ENCODE measurements at places on chromosomes 3 and 15.

GRCh38 chr15:83698294-83698693 is 44.4 kb downstream of the ADAMTSL3 start:
- no peak for ATAC-seq

GRCh38 chr3:160001148-160001760 is 12.6 kb downstream of the IL12A start:
- no peak for ATAC-seq

- no peak for ATAC-seq
These were observed 301.2 kb downstream of the MECOM start for GRCh38 chr3:169362301-169362700.

GRCh38 chr3:35678643-35679161 is 39.4 kb downstream of the ARPP21 start:
- ATAC-seq = no peak

DNA sequence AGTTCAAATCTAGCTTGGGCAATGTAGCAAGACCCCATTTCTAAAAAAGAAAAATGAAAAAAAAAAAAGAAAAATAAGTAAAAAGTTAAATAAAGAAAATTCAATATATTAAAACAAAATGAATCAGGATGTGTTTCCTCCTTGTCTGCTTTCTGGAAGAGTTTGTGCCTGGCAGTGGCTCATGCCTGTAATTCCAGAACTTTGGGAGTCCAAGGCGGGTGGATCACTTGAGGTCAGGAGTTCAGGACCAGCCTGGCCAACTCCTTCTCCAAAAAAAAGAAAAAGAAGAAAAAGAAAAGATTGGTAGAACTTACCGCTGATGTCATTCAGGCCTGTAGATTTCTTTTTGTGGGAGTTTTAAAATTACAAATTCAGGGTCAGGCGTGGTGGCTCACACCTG is 36.8 kb downstream of the DAG1 start:
- no peak for ATAC-seq

- ATAC-seq = peak; percentile 31
These were observed 1.1 kb downstream of the HEG1 start for GRCh38 chr3:125054449-125055329.

GRCh38 chr3:154131830-154132229 is 10.6 kb downstream of the ARHGEF26 start:
- ATAC-seq = no peak

GRCh38 chr3:196604548-196604947 is 34.9 kb upstream of the NRROS start:
- peak; percentile 47 for ATAC-seq

DNA sequence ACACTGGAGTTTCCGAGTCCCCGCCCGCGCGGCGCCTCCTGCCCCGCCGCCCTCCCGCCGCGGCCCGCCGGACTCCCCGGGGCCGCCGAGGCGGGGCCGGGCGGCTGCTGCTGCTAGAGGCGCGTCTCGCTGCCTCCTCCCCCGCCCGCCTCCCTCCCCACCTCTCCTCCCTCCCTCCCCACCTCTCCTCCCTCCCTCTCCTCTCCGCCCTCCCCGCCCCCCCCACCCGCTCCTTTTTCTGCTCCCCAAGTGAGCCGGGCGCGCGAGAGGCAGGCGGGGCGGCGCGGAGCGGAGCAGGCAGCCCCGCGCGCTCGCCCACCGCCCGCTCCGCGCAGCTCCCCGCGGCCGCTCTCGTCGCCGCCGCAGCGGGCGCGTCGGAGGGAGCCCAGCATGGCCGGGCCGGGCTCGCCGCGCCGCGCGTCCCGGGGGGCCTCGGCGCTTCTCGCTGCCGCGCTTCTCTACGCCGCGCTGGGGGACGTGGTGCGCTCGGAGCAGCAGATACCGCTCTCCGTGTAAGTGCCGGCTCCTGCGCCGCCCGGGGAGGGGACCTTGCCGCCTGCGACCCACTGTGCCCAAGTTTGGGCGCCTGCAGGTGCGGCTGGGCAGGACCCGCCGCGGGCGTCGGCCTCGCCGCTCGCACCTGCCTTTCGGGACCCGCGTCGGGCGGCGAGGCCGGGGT is at the start of gene CACNA2D3:
Gene CACNA2D3, plus strand, starts transcription at position 229 of the 679 bp plus-strand sequence.
- no peak for ATAC-seq

- no peak for ATAC-seq
These were observed 30.7 kb downstream of the NBEAL2 start for GRCh38 chr3:47010111-47010712.

DNA sequence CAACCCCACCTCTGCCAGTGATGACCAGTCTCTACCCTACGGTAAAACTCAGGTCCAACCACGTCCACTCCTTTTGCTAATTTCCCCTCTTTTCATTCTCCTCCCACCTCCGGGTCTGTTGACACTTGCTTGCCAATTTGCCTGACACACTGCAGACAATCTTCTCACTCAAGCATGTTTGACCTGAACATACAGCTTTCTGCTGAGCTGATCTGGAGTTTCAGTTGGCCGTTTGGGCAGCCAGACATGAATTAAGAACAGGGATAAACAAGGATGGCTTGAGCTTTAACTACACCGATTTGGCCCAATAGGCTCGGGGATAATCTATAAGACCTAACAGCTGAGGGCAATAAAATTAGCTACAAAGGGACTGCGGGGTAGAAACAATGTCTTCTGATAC is 758.6 kb upstream of the CFAP20DC start:
- no peak for ATAC-seq

GRCh38 chr3:5314897-5315296 is 127.4 kb downstream of the EDEM1 start:
- ATAC-seq = no peak

DNA sequence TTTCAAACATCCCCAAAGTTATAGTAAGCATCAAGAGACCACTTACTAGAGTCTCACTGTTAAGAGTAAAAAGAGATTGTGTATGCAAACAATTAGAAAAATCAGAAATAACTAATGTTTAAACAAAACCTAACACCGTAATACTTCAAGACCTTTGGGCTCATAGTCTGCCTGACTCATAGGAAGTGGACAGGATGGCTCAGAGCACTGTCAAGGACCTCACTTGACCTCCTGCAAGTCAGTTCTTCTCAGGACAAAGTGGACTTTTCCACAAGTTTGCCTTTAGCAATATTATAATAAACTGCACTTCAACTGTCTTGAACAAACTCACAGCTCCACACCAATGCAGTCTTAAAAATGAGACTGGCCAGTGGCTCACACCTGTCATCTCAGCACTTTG is 34.8 kb downstream of the IL12A start:
- no peak for ATAC-seq

DNA sequence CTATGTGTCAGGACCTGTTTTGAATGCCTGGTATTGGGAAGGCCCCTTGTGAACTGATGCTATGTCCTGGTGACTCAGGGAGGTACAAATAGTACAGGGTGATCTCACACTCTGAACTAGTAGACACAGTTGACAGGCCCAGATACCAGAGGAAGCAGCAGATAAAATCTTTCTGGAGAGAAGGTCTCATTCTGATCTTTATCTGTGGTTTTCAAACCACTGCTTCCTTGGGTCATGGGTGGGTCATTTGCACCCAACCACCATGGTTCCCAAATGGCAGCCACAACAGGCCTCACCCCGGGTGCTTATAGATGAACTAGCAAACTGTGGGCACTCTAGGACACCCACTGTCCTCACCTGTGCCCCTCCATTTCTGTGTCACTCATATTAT is 43.4 kb downstream of the PXYLP1 start:
- ATAC-seq = peak; percentile 74

- no peak for ATAC-seq
These were observed 441.6 kb upstream of the NAALADL2 start for GRCh38 chr3:174417573-174417972.

DNA sequence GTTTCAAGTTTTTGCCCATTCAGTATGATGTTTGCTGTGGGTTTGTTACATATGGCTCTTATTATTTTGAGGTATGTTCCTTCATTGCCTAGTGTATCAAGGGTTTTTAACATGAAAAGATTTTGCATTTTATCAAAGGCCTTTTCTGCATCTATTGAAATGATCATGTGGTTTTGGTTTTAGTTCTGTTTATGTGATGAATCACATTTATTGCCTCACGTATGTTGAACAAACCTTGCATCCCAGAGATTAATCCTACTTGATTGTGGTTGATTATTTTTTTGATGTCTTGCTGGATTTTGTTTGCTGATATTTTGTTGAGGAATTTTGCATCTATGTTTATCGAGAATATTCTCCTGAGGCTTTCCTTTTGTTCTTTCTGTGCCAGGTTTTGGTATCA is 39.4 kb downstream of the TMCO5A start:
- no peak for ATAC-seq

GRCh38 chr3:127050733-127051132 is 67.8 kb downstream of the PLXNA1 start:
- ATAC-seq = no peak

DNA sequence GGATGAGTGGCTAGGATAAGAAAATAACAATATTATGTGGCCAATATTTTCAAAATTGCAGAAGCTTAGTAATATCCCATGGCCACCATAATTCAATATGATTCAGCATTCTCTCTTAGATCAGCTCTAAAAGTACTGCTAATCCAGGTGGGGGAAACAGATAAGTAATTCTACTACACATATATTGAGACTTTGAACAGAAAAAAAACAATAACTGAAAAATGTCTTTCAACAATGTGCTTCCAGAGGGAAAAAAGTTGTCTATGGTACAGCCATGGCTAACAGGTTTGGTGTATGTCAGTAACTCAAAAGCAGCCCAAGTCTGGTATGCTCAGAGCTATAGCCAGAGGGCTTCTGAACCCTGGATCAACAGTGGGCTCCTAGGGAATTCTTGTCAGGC is 42.4 kb upstream of the PPIB start:
- ATAC-seq = no peak

GRCh38 chr15:64249406-64249805 is 86.6 kb upstream of the PPIB start:
- no peak for ATAC-seq

DNA sequence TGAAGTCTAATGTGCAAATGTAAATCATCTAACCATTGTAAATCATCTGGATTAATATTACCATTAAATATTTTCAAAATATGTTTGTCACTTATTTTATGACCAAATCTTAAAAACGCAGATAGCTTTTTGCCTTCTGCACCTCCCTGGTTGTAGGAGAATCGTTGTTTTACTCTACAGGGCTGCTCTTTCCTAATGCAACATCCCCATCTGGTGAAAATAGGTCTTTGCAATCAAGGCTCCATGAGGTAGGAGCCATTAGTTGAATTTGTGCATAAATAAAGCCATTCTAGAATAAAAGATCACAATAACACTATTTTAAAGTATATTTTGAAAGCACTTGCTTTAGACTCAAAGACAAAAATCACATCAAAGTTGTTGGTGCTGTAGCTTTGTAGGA is 535.6 kb upstream of the AGTR1 start:
- no peak for ATAC-seq

Data from activated CD4-positive, CD25-positive, alpha-beta regulatory T cell treated with anti-CD3 and anti-CD28 coated beads, Interleukin-2, amount 50 U/mL, for 24 hours (primary cell).